Fibroblast of skin of back (primary cell): ENCODE measurements at places on chromosomes 2 and 18.

DNA sequence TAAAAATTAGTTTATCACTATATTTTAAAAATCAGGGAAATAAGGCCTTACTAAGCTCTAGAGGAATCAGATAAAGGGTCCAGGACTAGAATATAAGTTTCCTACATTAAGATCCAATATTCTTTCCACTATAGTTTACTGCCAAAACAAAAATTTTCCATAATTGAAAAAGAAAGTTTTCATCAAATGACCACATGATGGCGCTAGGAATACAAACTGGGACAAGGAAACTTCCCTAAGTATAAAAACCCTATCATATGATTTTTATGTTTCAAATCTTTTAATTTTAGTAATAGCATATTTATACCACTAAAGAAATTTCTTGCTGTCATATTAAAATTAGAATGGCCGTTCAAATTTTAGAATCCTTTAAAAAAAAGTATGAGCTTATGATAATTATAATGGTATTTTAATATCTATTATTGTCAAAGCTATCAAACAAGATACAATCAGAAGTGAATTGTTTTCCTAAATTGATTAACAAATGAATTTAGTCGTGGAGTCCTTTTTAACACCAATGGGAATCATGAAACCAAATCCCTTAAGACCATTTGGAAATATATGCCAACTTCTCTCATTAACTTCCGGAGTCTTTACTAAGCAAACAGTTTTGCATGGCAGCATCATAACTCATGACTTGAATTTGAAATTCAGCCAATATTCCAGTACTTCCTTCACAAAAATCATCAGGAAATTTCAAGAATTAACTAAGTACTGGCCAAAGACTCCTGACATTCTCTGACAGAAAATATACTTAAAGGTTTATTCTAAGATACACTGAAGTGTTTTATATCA is 70.3 kb downstream of the SCN1A start:
- DNase-seq = peak; percentile 12

DNA sequence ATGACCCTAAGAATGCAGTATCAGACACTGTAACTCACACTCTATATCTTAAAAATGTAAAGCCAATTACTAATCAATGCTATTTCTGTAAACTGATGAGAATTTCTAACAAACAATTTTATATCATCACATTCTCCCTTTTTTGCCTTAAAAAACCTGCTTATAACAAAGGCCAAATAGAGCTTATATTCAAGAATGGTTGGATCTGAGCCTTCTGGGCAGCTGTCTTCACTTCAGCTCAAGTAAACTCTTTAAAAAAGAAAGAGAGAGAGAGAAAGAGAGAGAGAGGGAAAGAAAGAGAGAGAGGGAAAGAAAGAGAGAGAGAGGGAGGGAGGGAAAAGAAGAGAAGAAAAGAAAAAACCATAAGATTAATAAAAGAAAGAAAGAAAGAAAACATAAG is 231.8 kb downstream of the KCNE4 start:
- no peak for DNase-seq

GRCh38 chr18:49041435-49042245 is 90.9 kb upstream of the SMAD7 start:
- DNase-seq = peak; percentile 57

- DNase-seq = no peak
Observed at GRCh38 chr2:159232456-159233170, 53.9 kb downstream of the WDSUB1 start.

- no peak for DNase-seq
Observed at GRCh38 chr18:37403788-37404187, 161.8 kb downstream of the CELF4 start.

DNA sequence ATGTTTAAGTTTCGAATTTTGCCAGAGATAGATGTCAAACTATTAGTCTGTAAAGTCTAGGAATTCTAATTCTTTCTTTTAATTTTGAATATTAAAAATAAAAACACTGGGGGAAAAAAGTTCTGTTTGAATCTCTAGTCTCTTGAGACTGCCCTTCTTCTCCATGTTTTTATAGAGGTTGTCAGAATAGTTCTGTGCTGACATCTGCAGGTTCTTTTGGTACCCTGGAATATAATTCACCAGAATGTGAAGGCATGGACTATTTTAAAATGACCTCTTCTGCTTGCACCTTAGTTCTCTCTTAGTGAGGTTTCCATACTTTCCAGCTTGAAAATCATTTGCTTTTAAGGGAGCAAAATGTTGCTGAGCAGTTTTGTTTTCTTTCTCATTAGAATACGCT is 121.0 kb upstream of the MSTN start:
- DNase-seq = no peak

DNA sequence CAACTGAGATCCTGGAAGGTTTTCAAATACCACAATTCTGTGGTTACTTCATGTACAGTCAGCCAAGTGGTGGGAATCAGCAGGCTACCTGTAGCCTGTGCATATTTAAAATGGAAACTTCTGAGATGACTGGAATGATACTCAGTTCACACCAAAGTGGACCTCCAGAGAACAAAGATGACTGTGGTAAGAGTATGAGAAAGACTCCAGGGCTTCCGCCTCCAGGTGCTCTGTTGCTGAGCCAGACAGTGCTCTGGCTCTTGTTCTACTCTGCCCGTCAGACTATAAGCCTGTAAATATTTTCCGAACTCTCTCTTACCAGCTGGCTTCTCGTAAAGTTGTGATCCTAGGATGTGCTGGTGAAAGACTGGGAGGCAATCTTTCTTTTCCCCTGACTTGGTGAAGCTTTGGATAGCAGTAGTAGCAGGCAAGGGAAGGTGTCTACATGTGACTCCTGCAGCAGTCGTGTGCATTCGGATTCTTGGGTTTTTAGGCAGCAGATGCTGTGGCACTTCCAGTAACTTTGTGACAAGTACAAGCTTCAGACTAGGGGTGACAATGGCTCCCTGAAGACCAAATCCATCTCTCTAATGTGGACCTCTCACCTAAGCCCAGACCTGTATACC is 23.1 kb downstream of the ST3GAL5 start:
- DNase-seq = no peak

GRCh38 chr2:157902692-157903091 is 26.6 kb upstream of the ACVR1 start:
- no peak for DNase-seq

DNA sequence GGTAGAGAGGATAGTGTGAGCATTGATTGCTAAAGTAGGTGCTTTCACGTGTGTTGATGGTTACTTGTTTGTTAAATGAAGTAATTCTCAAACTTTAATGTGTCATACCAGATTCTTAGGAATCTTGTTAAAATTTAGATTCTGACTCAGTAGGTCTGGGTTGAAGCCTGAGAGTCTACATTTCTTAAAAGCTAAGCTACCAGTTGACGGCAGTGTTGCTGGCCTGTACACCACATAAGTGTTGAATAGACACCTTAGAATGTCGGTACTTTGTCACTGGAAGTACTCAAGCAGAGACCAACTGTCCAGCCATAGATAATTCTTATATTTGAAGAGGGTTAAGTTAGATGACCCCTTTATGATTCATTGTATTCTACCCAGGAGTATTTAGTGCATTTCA is 79.8 kb downstream of the ACVR2A start:
- DNase-seq = no peak

- DNase-seq = no peak
Observed at GRCh38 chr2:33380719-33381118, 95.7 kb upstream of the RASGRP3 start.

DNA sequence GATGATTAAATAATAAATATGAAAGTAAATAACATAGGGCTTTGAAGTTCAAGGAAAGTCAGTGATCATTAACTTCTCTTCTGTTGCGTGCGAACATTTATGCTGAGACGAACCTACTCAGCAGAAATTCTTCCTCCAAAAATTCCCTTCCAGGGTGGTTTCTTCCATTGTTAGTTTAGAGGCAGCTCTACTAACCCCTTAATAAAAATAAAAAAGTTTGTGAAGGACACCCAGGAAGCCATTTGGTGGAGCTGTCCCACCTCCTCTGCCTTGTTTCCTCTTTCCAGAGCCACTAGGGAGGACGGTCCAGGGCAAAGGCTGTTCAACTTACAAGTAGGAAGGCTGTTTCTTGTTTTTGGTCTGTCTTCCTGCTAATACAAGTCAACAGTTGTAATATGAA is 2.1 kb upstream of the SMAD2 start:
- DNase-seq = no peak

GRCh38 chr18:22523481-22523880 is 105.8 kb upstream of the CTAGE1 start:
- DNase-seq = no peak

DNA sequence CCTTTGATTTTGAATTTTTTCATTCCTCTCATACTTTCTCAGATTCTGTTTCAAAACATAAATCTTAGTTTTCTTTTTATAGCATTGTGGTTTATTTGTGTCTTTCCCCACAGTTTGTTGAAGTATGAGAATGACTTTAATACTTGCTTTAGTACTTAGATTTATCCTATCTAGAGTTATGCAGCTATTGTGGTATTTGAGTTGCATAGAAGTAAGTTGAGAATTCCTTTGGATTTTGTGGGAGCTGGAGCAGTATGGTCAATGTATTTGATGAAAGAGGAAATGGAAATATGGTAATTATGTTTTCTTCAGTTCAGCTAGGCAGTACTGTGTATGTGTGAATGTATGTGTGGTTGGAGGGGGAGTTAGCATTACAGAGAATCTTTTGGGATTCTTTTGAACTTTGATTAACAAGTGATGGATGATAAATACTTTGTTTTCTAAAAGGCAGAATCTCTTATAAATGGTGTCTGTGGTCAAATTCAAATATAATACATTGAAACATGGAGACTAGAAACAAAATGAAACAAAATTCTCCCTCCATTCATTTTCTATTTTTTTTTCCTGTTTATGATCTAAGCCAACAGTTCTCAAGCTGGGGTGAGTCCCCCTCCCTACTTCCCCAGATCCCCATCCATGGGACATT is 3.0 kb downstream of the ACVR2A start:
- peak; percentile 25 for DNase-seq

DNA sequence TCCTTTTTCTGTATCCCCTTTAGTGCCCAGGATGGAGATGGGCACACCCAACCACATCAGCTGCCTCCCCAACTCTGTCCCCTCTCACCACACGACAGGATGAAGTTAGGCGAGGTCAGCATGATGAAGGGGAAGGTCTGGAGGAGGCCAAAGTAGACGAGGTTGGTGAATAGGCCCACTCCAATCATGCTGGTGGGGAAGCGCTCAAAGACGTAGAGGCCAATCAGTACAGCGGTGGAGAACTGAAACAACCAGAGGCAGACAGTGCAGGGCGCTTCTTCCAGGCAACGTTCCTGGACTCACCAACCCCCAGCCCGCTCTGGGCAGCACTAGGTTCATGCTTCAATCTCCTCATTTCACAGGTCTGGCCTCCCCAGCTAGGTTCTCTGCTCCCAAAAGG is 2.9 kb downstream of the TEX261 start:
- no peak for DNase-seq

DNA sequence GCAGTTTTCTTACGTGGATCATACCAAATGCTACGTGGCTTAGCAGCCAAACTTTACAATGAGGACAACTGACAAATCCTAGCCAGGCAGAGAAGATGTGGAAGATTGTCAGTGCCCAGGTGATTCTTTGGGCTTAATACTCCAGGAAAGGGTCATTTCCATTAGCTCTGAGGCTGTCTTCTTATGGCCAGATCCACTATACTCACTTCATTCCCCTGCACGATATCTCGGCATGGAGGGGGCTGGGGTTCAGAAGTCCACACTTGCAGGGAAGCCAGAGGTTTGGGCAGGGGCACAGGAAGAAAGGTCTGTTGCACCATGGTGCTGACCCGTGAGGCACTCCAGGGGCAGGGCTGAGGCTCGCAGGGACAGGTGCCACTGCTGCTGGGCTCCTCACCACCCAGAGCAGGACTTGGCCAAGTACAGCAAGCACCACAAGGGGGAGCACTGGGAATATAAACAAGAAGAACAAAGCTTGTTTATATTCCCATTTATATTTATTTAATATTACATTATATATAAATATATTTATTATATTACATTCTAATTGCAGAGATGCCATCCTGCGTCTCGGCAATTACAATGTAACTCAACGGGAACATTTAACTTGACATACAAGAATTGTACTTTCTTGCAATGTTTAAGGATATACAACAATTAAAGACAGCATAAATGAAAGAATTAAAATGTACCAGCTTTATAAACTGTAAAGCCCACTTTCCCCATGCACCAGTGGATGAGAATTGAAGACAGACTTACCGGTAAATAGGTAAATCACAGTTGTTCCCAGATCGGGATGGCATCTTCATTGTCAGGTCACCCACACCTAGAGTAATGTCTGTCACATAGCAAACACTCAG is 27.2 kb downstream of the CLUL1 start:
- peak; percentile 57 for DNase-seq

DNA sequence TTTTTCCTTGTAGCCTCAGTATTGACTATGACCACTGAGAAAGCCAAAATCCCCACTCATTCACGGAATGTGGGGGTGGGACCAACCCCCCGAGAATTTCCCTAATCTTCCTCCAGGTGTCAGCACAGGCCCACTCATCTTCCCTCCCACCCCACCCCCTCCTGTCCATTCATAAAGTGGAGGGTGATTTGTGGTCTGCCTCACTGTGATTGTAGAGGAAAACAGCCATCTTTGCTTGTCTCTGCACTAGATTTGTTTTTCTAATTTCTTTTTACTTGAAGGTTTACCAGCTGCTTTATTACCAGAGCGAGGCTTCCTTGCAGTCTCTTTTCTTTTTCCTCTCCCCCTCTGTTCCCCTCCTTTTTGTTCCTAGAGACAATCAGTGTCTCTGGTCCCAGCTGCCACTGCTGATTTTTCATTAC is 171.8 kb downstream of the ICOS start:
- peak; percentile 35 for DNase-seq

- DNase-seq = no peak
Observed at GRCh38 chr2:112849956-112850355, 13.4 kb upstream of the IL1B start.

GRCh38 chr2:10613263-10613662 is 76.5 kb downstream of the NOL10 start:
- DNase-seq = no peak

GRCh38 chr2:23814963-23815362 is 112.0 kb downstream of the ATAD2B start:
- DNase-seq = no peak

DNA sequence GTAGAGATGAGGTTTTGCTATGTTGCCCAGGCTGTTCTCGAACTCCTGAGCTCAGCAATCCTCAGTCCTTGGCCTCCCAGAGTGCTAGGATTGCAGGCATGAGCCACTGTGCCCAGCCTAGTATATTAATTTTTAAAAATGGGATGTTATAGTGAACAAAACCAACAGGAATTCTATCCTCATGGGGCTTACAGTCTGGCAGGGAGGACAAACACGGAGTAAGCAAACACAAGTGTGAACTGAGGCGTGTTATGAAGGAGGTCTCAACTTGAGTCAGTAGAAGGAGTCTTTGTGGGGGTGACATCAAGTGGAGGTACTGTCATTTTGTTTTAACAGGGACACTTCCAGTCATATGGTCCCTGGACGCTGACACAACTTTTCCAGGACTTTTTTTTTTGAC is 33.1 kb downstream of the EMILIN2 start:
- peak; percentile 35 for DNase-seq

- DNase-seq = no peak
Observed at GRCh38 chr2:60379684-60380083, 173.8 kb downstream of the BCL11A start.

GRCh38 chr2:70070542-70071268 is 16.6 kb upstream of the PCBP1 start:
- DNase-seq = peak; percentile 86
